IMR-90 (cell line): ENCODE measurements at places on chromosomes 3 and 15.

DNA sequence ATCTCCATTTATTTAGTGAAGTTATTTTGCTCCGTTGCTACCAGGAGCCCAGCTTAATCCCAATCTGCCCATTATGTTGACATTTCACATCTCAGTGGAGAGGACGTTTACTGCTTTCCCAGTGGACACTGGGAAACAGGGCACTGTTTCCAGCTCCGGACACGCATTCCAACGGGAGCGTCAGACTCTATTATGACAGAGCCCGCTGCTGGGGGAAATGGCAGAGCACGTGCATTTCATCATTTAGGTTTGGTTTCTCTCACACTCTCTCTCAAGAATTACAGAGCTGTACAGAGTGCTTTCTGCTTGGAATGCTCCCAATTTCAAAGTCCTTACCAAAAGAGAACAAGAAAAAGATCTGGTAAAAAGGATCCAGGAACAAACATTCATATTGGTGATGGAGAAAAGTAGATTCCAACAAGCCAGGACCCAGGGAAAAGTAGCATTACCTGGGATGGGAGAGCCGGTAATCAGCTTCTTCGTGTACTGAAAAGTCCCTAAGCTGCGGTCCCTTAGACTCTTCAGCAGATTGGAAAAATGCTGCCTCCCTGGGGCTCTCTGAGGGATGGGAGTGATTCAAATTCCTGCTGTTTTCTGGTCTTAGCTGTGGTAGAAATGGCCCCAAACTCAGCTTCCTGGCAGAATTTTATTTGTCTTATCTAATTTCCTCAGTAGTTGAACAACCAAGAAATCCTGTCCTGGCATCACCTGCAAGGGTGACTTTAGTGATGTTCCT, 136.0 kb upstream of the THBS1 start:
- DNase-seq, result no peak

- DNase-seq, result no peak
Observed at GRCh38 chr15:84840255-84840654, 23.1 kb downstream of the ALPK3 start.

DNA sequence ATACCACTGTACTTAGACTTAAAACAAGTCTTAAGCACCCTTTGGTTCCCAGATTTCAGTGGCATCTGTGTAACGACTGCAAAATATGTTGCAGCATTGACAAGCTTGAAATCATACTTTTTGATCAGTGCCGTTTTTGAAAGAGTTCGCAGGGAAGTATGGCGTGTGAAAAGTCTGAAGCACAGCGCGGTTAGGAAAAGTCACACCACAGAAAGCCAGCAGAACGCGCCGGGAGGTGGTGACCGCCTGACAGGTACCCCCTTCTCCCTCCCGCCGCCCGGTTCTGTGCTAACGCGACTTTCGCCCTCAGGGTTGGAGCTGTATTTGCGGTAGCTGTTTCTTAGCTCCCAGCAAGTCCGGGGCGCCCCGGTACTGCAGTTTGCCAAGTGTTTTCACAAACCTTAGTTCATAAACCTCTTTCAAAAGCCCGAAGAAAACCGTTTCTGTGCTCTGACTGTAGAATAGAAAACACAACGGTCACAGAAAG, 481 bp upstream of the CRYBG3 start:
- DNase-seq, result peak; percentile 6

GRCh38 chr3:87313641-87314040, 37.3 kb upstream of the POU1F1 start:
- no peak for DNase-seq

DNA sequence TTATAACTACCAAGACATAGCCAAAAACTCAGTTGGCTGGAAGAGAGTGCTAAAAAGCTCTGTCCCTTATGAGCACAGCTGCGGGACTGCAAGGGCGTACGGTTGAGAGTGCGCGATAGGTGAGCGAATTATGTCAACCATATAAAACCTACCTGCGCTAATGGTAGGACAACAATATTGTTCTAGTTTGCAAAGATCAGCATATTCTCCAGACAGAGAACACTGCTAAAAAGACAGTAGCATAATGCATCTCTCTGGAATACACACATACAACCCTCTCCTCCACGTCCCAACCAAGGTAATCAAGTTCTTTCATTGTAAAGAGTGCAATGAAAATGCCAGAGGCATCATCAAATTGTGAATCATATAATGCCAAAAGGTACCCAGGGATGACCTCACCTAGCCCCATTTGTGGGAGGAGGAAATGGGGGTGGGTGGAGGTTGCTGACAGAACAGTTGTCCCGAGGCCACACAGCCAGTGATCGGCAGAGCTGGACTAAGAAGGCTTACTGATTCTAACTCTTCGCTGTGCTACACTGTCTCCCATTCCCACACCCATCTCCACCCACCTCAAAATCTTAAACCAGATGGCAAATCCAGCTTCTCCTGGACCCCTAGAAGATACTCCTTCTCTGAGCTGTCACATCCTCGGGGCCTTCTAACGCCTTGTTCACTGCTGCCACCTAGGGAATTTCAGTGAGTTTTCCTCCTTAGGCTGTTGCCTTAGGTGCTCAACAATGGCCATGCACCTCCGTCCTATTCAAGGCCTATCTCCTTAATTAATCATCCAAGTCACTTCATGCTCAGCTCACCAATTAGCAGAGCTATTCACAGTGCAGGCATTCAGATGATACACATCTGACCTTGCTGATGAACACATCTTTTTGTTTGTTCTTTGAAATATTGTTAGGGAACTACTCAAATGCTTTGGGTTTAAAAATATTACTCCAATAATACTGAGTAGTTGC, 60.7 kb downstream of the RPL22L1 start:
- DNase-seq, result peak; percentile 83

- peak; percentile 22 for DNase-seq
Observed at GRCh38 chr3:31008994-31009393, 114.5 kb upstream of the GADL1 start.

GRCh38 chr3:54120657-54121413, 1.5 kb upstream of the CACNA2D3 start:
- no peak for DNase-seq

GRCh38 chr3:67083277-67083676, 85.2 kb downstream of the KBTBD8 start:
- DNase-seq, result peak; percentile 62

GRCh38 chr15:86115145-86115801, 35.6 kb downstream of the AGBL1 start:
- DNase-seq, result no peak

DNA sequence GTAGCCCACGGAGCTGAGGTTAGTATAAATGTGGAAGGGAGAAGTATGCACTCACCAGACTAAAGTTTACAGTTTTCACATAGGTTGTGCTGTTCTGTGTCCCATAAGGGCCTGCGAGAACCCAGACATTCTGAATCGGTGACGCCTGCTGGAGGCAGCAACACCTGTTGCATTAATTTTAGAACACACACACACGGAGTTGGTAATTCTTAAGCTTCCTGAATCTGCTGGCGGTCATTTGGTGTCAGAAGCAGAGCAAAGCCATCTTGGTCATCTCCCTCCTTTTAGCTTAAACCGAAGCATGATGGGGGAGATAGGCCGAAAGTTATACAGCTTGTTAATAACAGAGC, 41.1 kb upstream of the AP3B2 start:
- no peak for DNase-seq

- DNase-seq, result no peak
Observed at GRCh38 chr15:75129788-75130187, 71.9 kb upstream of the C15orf39 start.

GRCh38 chr3:44865272-44866035, 3.7 kb downstream of the TMEM42 start:
- peak; percentile 76 for DNase-seq

DNA sequence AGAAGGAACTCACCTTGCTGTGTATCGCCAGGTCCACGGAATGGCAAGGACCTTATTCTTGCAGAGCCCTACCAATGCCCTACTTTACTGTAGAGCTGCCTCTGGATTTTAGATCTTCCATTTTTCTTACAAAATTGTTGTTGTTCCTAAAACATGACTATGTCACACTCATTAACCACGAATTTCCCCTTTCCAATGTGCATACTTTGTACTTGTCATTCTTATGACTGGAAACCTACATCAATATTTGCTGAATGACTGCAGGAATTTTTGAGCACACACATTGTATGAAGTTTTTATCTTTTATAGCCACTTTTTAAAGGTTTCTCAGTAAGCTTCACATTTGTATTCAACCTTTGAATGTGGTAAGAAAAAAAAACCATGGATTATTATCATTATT, 35.9 kb upstream of the CMSS1 start:
- peak; percentile 55 for DNase-seq

DNA sequence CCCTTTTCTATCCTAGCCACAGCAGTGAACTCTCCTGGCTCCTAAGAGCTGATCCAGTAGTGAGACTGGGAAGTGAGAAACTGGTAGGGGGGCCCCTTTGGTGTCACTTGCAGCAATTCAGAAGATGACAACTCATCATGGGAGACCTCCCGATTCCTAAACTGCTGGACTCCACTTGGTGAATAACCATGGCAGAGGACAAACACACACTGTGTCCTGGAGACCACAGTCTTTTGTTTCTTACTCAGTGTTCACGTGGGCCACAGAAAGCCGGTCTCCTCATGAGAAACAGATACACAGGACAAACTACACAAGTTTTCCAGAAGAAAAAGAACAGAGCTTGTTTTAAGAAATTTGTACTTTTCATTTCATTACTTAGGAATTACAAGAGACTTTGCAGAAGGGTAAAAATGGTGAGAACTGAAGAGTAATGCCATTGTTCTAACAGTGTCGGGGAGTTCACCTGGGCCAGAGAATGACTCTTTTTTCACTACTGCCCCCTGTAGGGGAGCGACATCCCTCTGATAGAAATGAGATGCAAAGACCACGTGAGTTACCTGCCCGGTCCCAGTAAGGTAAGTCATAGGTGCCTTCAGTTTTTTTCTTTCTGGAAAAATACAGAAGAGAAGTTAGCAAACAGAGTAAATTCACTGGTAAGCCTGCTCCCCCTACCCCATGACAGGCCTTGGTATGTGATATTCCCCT, 38.1 kb downstream of the ST3GAL6 start:
- DNase-seq, result no peak

GRCh38 chr15:25611603-25612002, 172.8 kb upstream of the UBE3A start:
- DNase-seq, result peak; percentile 1

DNA sequence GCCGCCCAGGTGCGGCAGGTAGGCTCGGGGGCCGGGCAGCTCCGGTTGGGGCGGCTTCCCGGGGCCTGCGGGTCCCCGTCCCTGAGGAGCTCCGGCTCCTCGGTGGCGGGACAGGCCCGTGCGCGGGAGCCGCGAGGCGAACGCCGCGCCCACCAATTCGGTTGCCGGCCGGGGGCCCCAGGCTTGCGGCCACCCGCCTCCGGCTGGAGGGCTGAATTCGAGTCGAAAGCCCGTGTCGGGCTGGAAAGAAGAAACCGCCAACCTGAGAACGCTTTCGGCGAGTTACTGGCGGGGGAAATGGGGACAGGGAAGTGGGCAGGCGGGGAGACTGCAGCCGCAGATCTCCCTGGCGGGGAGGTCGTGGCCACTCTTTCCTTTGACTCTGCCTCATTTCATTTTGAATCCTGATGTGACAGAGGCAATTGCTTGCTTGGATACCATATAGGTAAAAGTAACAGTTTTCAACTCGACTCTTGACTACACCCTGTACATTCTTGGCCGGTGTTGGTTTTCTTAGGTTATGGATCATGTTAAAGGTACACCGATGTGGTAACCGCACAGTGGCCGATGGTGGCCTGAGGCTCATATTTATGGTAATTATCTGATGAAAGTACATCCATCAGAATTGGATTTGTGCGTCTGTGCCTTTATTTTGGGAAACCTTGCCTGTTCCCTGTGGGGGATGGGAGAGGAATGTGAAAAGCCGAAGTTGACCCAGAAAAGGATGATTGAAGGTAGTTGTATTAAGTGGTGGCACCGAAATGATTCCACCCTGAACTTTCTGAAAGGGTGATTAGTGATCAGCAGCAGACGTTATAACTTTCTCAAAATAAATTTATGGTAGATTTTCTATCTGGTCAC, 1.7 kb downstream of the B3GNT5 start:
- DNase-seq, result no peak

GRCh38 chr3:116057400-116058006, 387.8 kb downstream of the LSAMP start:
- no peak for DNase-seq

GRCh38 chr15:56736308-56736707, 3.0 kb upstream of the ZNF280D start:
- DNase-seq, result peak; percentile 61

GRCh38 chr15:74723187-74723586, 2.1 kb downstream of the CYP1A1 start:
- no peak for DNase-seq

DNA sequence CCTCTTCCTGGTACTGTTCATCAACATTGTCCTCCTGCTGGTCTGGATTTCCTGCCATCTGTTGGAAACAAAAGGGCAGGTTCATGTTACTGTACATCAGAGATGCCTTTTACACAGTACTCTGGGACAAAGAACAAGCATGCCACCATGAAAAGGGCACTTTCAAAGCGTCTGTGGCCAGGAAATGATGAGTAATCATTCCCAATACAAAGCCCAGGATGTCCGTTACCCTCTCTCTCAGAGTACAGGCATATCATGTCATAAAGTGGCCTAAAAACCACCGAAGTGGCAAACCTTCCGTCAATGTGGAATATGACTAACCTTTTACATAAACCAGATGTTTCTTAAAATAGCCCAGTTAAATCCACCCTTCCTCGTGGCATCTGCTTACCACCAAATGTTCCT, 71.2 kb downstream of the GOLIM4 start:
- DNase-seq, result peak; percentile 96

DNA sequence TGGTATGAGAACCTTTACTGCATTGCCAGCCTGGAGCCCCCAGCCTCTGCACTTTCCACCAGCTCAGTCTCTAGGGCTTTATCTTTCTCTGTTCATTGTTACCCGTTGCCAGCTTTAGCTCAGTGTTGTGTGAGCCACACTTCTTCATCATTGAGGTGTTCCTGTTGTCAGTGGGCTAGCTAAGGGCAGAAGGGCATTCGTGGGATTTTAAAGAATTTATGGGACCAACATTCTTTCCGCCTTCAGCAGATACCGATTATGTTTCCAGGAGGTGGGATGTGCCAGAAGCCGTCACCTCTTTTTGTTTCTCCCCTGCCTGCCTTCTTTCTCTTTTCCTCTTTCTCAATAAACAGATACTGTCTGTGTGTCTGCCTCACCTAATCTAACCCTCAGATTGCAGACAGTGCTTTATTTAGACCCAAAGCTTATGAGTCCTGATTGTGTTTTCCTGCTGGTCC, 64.5 kb downstream of the PGPEP1L start:
- DNase-seq, result no peak

DNA sequence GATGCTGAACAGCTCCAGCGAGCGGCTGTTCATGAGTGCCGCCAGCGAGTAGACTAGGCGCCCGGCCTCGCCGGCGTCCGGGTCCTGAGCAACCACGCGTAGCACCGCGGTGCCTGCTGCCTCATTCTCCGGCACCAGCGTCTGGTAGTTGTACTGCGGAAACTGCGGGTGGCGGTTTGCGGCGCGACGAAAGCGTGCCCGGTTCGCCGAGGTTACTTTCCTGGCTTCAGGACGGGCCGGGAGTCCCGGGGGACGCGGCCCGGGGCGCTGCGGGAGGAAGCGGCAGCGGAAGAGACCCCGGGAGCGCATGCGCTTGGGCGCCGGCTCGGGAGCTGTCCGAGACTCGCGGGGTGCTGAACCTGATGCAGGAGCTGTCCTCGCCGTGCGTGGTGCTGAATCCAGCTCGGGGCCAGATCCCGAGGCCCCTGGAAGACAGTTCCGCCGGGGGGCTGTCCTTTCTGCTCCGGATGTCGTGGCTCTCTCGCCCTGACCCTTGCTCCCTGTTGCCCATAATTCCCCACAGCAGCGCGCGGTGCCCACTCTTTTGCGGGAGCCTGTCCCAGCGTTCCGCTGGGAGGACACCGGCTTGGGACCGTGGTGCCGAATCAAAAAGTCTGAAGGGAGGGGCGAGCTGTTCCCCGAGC, 1.1 kb downstream of the CELSR3 start:
- peak; percentile 41 for DNase-seq
